A673 (cell line): ENCODE measurements at places on chromosomes 3 and 15. TPM values are rescaled to one million over a fixed set of nuclear protein-coding genes. Genes with fewer than 3 reads are reported as not detected.

ZNF80 gene
- total RNA-seq: not detected in 2 replicates

CLSTN2 gene
- total RNA-seq: 41.0 and 50.7 TPM in 2 replicates

NAA50 gene
- 229 and 268 TPM in 2 replicates for total RNA-seq

RBM5 gene
- total RNA-seq: 80.6 and 89.7 TPM in 2 replicates

CRYBG3 gene
- 8.6 and 8.7 TPM in 2 replicates for total RNA-seq

GORASP1 gene
- total RNA-seq: 24.3 and 29.2 TPM in 2 replicates

CD80 gene
- not detected in 2 replicates for total RNA-seq

NOX5 gene
- not detected in 2 replicates for total RNA-seq

SLC22A14 gene
- total RNA-seq: 0.22 and 0.26 TPM in 2 replicates

CFAP161 gene
- 1.6 and 2.8 TPM in 2 replicates for total RNA-seq

FBLN2 gene
- total RNA-seq: 0.71 and 1.3 TPM in 2 replicates

GALK2 gene
- 22.9 and 23.0 TPM in 2 replicates for total RNA-seq

CCR4 gene
- not detected in 2 replicates for total RNA-seq

STRIT1 gene
- total RNA-seq: not detected in 2 replicates

MKRN2 gene
- 45.7 and 47.3 TPM in 2 replicates for total RNA-seq

MEX3B gene
- 5.5 and 6.9 TPM in 2 replicates for total RNA-seq

IL20RB gene
- 4.0 and 4.2 TPM in 2 replicates for total RNA-seq

C3orf52 gene
- total RNA-seq: 0.73 and 1.0 TPM in 2 replicates

SUCNR1 gene
- 0.35 and 0.41 TPM in 2 replicates for total RNA-seq

PLS1 gene
- total RNA-seq: 6.4 and 8.9 TPM in 2 replicates

ADCY5 gene
- total RNA-seq: 0.21 and 0.22 TPM in 2 replicates

ROBO1 gene
- total RNA-seq: 67.6 TPM in 2 replicates

DPPA2 gene
- total RNA-seq: not detected in 2 replicates

LYZL4 gene
- not detected in 2 replicates for total RNA-seq

LRRIQ4 gene
- 0.15 and 0.17 TPM in 2 replicates for total RNA-seq

AGBL1 gene
- total RNA-seq: not detected in 2 replicates

SLCO2A1 gene
- not detected in 2 replicates for total RNA-seq

CLDN18 gene
- not detected in 2 replicates for total RNA-seq

GRK7 gene
- not detected in 2 replicates for total RNA-seq

GUCA1C gene
- total RNA-seq: not detected in 2 replicates

ABHD17C gene
- total RNA-seq: 7.8 and 9.9 TPM in 2 replicates

SCN11A gene
- total RNA-seq: not detected in 2 replicates

IREB2 gene
- total RNA-seq: 85.9 and 86.4 TPM in 2 replicates

SKOR1 gene
- 0.21 and 0.37 TPM in 2 replicates for total RNA-seq

CLDN1 gene
- 173 and 184 TPM in 2 replicates for total RNA-seq

EFHB gene
- 0.68 TPM in 1 of 2 replicates, not detected in the other for total RNA-seq

RBMS3 gene
- total RNA-seq: 5.9 and 7.9 TPM in 2 replicates

CHRM5 gene
- total RNA-seq: not detected in 2 replicates

CAND2 gene
- total RNA-seq: 7.6 and 8.2 TPM in 2 replicates

HCLS1 gene
- total RNA-seq: 92.4 and 96.9 TPM in 2 replicates

SERPINI2 gene
- not detected in 2 replicates for total RNA-seq

LPCAT4 gene
- total RNA-seq: 37.8 and 53.1 TPM in 2 replicates

RBP2 gene
- total RNA-seq: not detected in 2 replicates

SLC27A2 gene
- 0.77 and 0.79 TPM in 2 replicates for total RNA-seq
